ENCODE measurements at places on chromosomes 5 and 9.

- no peak for DNase-seq
Observed at GRCh38 chr5:180825768-180826525, 23.3 kb upstream of the MGAT1 start.

DNA sequence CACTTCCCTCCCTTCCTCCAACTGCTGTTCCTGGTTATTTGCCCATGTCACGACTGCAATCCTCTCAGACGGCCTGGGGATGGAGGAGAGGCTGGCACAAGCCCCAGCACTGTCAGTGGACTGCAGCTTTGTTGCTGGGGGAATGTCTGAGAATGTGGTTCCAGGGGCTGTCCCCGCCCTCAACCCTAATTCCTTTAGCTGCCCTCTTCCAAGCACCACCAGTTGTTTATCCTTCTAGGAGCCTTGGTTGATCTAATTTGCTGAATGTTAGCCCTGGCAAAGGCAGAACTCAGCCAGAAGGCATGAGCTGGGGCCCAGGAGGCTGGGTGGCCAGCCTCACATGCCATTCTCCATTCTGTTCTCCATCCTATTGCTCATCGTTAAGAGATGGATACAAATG is 51.6 kb downstream of the ADAM19 start:
- no peak for DNase-seq

GRCh38 chr5:90803876-90804275 is 245.3 kb downstream of the ADGRV1 start:
- no peak for DNase-seq

- no peak for DNase-seq
Observed at GRCh38 chr5:122457178-122457826, 145.3 kb downstream of the SNCAIP start.

- DNase-seq, result no peak
Observed at GRCh38 chr5:95925939-95926338, 35.7 kb downstream of the ELL2 start.

- no peak for DNase-seq
Observed at GRCh38 chr5:131983244-131983771, 28.1 kb downstream of the ACSL6 start.

All from AG09319 (cell line).